ENCODE measurements at places on chromosomes 7 and 10.

- no peak for DNase-seq
These were observed 39.5 kb upstream of the FAM20C start for GRCh38 chr7:152702-153391.

DNA sequence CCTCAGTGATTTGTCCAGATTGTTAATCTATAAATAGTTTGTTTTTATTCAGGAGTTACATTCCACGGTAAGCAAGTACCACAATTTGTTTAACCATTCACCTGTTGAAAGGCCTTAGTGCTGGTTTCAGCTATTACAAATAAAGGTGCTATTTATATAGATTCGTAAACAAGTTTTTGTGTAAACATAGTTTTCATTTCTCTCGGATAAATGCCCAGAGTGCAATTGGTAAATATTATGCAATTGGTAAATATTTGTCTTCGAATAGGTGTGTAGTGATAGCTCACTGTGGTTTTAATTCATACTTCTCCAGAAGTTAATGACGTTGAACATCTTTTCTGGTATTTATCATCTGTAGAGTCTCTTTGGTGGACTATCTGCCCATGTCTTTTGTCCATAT, 76.4 kb upstream of the RSU1 start:
- DNase-seq = no peak

- no peak for DNase-seq
These were observed 255.7 kb upstream of the PPP2R2D start for GRCh38 chr10:131644864-131645658.

DNA sequence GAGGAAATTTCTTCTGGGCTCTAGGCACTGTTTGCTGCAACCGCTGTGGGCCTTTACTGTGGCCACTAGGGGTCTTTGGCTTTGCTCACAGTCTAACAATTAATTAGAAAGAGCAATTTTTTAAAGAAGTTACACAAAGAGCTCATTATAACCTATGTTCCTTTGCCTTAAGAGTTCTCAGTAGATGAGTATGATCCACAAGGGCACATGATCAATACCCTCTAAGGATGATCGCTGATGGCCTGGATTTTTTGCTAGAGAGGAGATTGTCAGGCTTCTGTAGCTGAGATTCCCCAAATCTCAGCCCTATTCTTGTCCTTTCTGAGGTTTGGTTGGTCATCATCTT, 80.8 kb upstream of the RHOBTB1 start:
- DNase-seq = peak; percentile 24

- DNase-seq = no peak
These were observed 69.8 kb downstream of the CCDC71L start for GRCh38 chr7:106591146-106591545.
